Activated CD8-positive, alpha-beta memory T cell treated with anti-CD3 and anti-CD28 coated beads for 4 hours (primary cell): ENCODE measurements at places on chromosomes 4 and X.

- no peak for DNase-seq
These were observed 128.9 kb downstream of the REELD1 start for GRCh38 chr4:146343199-146343598.

GRCh38 chrX:123432361-123433150 is 248.5 kb downstream of the GRIA3 start:
- DNase-seq, result no peak

DNA sequence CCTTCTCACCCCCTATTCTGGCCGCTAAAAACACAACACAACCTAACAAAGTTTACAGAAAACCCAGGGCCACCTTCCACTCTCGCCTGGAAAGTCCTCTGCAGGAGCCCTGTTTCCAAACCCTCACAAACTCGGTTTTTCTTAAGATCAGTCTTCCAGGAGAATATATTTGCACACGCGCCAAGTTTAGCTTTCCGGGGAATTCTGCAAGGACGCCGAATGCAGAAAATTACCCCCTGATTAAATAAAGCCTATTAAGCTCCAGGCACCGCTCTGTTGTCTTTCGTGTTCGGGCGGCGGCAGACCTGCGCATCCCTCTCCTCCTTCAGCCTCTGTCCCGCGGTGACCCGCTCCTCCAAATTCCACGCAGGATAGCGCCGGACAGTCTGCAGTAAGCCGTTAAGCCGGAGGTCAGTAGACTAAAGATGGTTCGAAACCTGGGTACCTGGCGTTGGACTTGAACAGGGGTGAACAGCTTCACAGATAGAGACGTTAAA is 5.0 kb downstream of the MSX1 start:
- DNase-seq, result no peak

GRCh38 chr4:8703857-8704495 is 111.4 kb downstream of the CPZ start:
- no peak for DNase-seq

GRCh38 chr4:15805583-15806517 is 27.7 kb downstream of the CD38 start:
- DNase-seq, result peak; percentile 27

DNA sequence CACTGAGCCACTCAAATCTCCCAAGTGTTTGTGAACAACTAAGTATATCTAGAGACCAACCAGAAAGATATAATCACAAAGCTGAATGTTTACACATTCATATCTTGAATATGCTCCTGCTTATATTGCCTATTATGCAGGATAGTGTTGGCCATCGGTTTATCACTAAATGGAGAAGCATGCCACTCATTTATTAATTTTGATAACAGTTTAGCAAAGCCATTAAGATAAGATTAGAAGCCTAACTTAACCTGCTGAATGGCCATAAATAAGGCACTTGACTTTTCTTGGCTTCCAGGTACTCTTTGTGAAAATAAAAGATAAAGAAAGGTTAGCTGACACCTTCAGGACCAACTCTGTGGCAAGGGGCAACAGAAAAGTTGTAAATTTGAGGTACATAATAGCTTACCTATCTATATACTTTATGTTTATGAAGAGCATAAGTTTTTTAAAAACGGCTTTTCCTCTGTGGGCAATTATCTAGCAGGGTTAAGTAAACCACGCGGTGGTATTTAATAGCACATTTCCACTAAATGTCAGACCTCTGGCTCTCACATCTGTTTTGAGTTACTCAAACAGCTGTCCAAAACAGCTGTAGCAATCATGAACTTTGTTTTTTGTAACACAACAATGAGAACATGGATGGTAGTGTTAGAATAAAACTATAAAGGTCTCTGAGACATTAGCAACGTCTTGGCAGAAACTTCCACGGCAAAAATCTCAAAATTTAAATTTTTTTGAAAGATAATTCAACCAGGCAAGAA is 58.8 kb upstream of the FTHL17 start:
- no peak for DNase-seq

- DNase-seq, result no peak
These were observed 54.6 kb upstream of the GPR78 start for GRCh38 chr4:8525383-8526120.

DNA sequence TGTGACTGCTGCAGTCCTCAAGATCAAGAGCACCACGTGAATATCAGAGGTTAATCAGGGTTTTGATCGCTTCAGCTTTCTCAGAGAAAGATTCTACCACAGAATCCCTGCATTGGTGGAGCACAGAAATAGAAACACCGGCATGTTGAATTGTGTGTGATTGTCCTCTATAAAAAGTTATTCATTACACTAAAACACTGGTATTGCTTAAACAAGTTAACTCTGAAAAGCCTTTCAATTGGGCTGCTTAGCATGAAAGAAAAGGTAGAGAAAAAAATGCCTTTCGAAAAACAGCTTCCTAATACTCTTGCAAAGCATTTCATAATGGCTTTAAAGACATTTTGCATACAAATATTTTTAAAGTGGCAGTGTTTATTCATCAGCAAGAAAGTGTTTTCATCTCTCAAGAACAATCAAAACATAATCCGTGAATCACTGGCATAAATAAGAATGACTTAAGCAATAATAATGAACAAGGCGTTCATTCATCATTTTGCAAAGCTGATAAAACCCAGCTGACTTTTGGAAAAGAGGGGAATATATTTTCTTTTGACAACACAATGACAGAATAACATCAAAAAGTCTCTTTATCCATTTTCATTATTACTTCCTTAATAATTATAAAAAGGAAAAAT is 61.1 kb downstream of the HELT start:
- DNase-seq, result no peak

DNA sequence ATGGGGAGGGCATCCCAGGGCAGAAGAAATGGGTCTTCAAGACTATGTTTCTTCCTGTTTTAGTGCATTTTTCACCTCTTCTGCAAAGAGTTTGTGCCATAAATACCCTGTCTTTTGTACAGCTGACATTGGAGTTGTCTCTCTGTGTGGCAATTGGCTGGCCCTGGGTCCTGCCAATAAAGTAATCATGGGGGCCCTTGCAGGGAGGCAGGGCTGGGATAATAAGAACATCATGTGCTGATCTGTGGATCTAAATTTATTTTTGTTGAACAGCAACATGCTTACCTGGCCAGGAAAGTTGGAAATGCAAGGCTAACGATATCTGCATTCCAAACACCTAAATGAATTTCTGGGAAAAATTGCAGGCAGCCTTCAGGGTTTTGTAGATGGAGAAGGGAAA is 174.6 kb upstream of the GATB start:
- no peak for DNase-seq

DNA sequence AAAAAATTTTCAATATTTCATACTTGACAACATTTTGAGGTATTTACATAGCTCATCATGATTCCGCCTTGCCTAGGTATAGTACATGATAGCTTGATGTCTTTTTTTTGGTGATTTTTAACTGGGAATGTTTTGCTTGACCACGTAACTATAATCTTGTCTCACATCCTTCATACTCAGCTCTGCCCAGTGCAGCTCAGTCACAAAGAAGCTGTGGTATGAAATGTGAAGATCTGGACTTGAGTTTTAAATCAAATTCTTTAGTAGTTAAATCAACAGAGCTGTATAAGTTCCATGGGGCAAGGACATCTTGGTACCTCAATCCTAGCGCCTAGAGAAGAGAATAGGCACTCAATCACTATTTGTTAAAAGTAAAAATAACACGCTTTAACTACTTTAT is 276.3 kb upstream of the DKK2 start:
- no peak for DNase-seq

- DNase-seq, result no peak
These were observed 39.7 kb downstream of the CPLX1 start for GRCh38 chr4:786074-786741.

DNA sequence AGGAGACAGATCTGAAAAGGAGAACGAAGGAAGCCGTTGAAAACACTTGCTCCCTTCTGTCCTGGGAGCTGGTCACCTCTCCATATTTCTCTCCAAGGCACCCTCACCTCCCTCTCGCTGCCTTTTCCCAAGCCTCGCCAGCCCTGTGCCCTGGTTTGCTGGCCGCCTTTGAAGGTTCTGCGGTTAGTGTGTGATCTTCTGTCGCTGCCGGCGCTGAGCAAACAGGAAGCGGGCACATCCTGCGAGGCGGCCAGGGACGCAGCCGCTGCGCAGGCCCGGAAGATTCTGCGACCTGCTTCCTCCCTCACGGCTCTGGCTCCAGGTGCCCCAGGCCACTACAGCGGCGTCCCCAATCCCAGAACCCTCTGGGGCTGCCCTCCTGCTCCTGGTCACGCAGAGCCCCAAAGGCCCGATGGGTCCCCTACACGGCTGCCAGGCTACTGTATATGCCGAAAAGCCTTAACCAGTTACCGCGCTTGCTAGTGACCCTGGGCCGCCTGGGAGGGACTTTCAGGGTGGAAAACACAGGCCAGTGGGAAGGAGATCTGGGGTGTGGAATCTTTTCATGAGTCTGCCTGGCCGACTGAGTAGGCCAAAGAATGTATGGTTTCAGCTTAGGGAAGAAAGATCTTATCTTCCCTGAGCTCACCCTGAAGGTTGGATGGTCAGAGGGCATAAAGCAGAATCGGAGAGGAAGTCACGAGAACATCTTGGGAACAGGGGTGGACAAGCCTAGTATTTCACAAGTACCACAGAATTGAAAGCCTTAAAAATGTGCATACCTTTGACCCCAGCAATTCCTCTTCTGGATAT is 2.3 kb upstream of the SASH3 start:
- no peak for DNase-seq

DNA sequence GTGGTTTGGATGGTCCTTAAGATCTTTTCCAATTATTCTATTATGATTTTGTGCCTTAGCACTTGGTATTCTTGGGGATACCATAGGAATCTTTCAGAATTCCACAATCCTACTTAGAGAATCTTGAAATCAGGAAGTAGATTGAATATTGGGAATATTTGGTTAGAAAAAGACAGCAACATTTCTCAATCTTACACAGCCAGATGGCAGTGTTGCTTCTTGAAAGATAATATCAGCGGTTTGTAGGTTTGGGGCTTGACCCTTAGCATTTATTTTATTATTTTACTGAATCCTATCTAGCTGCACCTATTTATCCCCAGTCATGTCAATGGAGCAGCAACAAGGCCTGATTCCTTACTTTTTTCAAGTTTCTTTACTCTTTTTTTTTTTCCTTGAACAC is 28.6 kb downstream of the MAGEB1 start:
- no peak for DNase-seq

- DNase-seq, result no peak
These were observed 24.9 kb downstream of the DOCK11 start for GRCh38 chrX:118520216-118521206.

DNA sequence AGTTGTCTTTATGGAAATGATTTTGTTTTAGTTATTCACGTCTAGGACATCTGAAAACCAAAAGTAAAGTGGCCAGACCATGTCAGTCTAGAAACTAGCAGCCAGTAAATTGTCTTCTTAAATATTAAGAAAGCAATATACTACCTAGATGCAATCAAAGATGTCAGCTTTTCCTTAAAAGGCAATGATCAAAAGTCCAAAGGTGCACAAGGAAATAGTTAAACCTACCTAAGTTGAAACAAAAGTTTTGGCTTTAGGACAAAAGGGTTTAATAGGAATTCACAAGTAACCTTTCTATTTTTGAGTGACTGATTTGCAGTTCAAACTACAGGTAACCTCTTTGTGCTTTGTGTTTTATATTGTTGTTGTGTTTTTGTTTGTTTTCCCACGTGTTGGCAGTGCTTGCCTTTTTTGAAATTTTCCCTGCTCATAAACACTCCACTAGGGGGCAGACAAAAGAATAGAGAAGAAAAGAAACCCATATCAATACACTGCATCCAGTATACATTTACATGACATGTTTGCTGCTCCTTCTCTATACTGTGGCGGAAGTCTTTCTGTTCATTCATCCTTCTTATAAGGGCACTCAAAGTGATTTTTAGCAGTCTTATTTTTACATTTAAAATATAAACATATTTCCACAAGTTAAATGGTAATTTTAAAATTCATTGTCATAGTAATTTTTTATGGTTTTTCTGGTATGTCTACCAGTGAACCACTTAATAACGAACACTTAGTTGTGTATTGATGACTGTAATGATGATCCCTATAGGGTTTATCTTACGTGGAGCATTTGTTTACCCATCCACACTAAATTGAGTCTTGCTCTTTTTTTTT is 62.7 kb downstream of the GAB1 start:
- no peak for DNase-seq

- no peak for DNase-seq
These were observed 31.0 kb upstream of the SLC34A2 start for GRCh38 chr4:25624616-25625015.

GRCh38 chr4:29002151-29002550 is 1718.0 kb upstream of the PCDH7 start:
- no peak for DNase-seq

GRCh38 chr4:98568941-98569663 is 89.3 kb downstream of the TSPAN5 start:
- DNase-seq, result no peak

DNA sequence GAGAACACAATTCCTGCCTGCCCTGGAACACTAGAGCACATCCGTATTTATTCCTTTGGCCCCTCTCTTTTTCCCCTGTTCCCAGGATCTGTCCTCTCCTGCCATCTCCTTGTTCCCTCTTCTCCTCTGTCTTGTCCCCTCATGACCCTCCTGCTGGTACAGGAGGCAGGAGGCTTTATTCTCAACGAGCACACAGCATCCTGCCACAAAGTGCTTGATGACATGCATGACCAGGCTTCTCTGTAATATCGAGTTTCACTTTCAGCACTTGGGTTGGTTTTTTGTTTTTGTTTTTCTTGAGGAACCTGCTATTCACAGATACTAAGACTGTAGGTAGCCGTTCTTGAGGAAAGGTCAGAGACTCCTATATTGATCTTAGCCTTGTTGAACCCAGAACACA is 35.3 kb downstream of the NALF2 start:
- no peak for DNase-seq

- no peak for DNase-seq
These were observed 16.1 kb downstream of the NSG1 start for GRCh38 chr4:4402966-4403365.

- DNase-seq, result no peak
These were observed 407.9 kb downstream of the HNRNPD start for GRCh38 chr4:81965911-81966310.

- no peak for DNase-seq
These were observed 1250.7 kb downstream of the RAPGEF2 start for GRCh38 chr4:160353548-160353947.

GRCh38 chr4:151322570-151322969 is 2.8 kb downstream of the SH3D19 start:
- DNase-seq, result no peak

- DNase-seq, result no peak
These were observed 1827.2 kb downstream of the ARAP2 start for GRCh38 chr4:34417160-34417559.

DNA sequence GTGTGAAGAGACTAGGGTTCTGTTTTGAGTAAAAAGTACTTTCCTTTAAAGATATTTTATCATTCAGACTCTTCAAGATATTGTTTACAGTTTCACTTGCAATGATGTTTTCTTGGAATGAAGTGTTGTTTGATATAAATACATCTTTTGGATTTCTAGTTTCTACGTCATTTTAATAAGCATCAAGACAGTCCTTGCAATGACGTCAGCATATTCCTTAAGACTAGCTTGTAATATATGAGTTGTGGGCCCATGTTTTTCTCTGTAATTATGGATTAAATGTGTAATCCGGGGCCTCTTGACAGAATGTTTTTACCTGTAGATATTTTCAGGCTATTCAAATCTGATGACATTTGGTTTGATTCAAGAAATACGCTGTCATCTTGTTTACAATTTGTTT is 66.1 kb downstream of the RBMX2 start:
- no peak for DNase-seq
